ENCODE measurements at places on chromosomes 2 and 18.

GRCh38 chr2:45872211-45872610 is 220.7 kb downstream of the PRKCE start:
- no peak for DNase-seq

DNA sequence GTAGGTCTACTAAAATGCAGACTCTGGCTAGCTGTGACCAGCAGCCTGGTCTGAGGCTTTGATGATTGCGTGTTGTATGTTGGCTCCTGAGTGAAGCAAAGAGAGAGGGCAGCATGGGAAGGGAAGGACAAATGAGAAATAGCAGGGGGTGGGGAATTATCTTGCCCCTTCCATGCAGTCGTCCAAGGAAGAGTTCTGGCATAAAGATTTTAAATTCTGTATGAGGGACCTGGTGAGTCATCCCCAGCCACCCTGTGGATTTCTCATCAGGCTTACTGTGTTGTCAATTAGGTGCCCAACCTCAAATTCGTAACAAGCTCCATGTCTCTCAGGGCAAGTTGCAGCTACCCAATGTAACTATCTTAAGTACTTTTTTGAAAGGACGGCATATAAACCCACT is 72.1 kb upstream of the NOSTRIN start:
- DNase-seq = no peak

GRCh38 chr18:9535430-9535991 is 60.2 kb downstream of the RALBP1 start:
- DNase-seq = peak; percentile 91

GRCh38 chr2:124607679-124608078 is 582.6 kb downstream of the CNTNAP5 start:
- no peak for DNase-seq

GRCh38 chr2:10400568-10400977 is 47.6 kb downstream of the ODC1 start:
- no peak for DNase-seq

GRCh38 chr2:190065839-190066238 is 3.3 kb upstream of the MSTN start:
- no peak for DNase-seq

- DNase-seq = peak; percentile 96
Observed at GRCh38 chr2:38092196-38092902, 16.4 kb upstream of the CYP1B1 start.

DNA sequence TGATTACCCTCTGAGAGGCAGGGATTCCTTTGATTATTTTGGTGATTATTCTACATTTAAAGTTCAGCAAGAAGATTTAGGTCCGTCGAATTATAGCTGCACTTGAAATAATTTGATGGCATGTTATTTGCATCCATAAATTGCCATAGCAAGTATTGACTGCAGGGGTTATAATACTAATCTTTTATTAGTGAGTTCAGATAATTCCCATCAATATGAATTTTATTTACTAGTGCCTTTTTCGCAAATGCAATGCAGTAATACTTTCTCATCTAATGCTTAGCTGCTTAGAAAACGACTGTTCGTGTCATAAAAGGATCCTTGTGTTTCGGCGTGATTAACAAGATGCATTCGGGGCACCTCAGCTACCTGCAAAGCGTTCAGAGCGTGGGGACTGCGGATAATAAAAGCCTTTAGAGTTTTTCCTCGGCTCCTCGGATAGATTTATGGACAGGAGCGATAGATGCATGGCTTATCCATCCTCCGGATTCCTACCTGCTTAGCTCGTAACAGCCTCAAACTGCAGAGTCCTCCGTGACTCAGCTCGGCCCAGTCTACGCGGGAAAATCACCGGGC is 2.5 kb upstream of the GBX2 start:
- DNase-seq = no peak

DNA sequence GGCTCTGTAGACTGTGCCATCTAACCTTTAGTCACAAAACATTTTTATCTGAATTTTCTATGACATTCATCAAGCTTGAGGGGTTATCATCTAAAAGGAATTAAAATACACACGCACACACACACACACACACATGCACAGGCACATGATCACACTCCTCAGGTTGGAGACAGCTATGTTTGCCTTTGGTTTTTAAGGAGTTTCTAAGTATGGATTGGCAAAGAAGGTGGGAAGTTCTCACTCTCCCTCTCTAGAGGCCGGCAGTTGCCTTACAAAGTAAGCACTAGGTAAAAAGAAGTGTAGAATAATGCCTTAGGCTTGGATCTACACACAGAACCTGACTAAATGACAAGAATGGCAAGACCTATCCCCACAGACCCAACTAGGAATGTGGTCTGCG is 437.1 kb downstream of the ZEB2 start:
- DNase-seq = no peak

GRCh38 chr2:10089565-10090190 is 9.5 kb upstream of the CYS1 start:
- DNase-seq = no peak

GRCh38 chr2:26067186-26067974 is 33.5 kb downstream of the RAB10 start:
- no peak for DNase-seq

DNA sequence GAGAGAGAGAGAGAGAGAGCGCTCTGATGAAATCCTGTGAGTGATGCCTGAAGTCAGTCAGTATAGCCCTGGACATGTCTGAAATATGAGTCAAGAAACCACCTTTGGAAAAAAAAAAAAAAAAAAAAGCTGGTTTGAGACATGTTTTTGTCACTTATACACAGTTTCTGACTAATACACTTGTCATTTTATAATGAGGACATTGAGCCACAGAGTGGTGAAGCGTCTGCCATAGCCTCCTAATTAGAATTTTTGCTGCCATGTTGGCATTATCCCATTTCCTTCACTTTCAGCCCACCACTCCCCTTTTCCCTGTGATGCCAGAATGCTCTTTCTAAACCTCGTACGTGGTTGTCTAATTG is 15.7 kb upstream of the MYO3B start:
- no peak for DNase-seq

- no peak for DNase-seq
Observed at GRCh38 chr2:113257516-113258264, 21.0 kb downstream of the PAX8 start.

GRCh38 chr2:145635706-145636427 is 1115.9 kb upstream of the ZEB2 start:
- no peak for DNase-seq

- DNase-seq = no peak
Observed at GRCh38 chr2:238649123-238649522, 198.8 kb upstream of the TWIST2 start.

GRCh38 chr18:46341986-46342525 is 237.9 kb downstream of the HAUS1 start:
- no peak for DNase-seq

- no peak for DNase-seq
Observed at GRCh38 chr2:127608061-127609030, 37.6 kb upstream of the GPR17 start.

GRCh38 chr2:145558617-145559350 is 1038.9 kb upstream of the ZEB2 start:
- DNase-seq = no peak

- no peak for DNase-seq
Observed at GRCh38 chr18:24819141-24819890, 358.9 kb downstream of the HRH4 start.

GRCh38 chr18:22822024-22822423 is 111.1 kb upstream of the RBBP8 start:
- DNase-seq = no peak

DNA sequence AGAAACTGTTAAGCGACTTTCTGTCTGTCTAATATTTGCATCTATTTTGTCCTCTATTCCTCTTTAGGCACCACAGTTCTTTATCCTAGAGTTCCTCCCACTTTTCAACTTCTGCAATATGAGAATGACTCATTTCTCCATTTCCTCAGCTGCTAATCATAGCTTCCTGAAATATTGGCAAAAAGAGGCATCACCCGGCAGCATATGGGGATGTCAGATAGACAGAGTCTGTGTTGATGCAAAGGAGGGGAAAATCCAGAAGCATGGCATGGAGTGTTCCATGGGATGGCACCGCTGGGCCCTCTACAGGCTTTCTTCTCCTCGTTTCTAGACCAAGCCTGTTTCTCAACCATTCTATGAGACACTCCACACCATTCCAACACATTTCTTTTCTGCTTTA is 93.4 kb downstream of the DOCK10 start:
- DNase-seq = no peak

DNA sequence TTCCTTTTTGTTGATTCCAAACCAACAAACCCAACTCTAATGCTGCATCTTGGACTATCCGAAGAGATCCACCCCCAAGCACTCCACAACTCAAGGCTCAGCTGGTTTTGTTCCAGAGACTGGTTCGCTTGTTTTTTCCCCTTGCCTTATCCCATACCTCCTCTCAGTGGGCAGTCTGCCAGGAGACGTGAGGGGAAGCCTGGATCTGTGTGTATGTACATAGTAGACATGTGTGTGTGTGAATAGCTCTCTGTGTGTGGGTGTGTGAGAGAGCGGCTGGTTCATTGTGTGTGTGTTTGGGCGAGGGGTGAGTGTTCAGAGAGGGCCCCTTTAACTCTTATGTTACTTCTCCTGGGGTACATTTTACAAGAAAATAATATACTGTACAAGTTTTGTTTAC is 94.4 kb downstream of the NRP2 start:
- no peak for DNase-seq

DNA sequence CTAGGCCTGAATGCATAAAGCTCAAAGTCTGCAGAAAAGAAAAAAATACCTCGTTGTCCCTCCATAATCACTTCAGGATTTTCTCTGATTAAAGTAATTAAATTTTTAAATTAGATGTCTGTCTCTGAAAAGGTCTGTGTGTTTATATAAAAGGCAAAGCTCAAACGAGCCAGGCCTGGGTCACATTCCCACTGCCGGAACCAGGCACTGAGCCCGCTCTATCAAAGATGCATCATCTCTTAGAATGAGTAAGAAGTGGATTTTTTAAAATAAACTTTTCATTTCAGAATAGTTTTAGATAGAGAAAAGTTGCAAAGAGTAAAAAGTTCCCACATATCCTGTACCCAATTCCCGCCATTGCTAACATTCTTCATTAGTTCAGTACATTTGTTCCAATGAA is 202.1 kb upstream of the KYNU start:
- no peak for DNase-seq

- DNase-seq = no peak
Observed at GRCh38 chr2:32425719-32426141, 68.9 kb downstream of the BIRC6 start.

GRCh38 chr18:27583466-27583865 is 398.4 kb upstream of the CHST9 start:
- no peak for DNase-seq

- DNase-seq = no peak
Observed at GRCh38 chr2:23616630-23617029, 231.7 kb downstream of the KLHL29 start.

DNA sequence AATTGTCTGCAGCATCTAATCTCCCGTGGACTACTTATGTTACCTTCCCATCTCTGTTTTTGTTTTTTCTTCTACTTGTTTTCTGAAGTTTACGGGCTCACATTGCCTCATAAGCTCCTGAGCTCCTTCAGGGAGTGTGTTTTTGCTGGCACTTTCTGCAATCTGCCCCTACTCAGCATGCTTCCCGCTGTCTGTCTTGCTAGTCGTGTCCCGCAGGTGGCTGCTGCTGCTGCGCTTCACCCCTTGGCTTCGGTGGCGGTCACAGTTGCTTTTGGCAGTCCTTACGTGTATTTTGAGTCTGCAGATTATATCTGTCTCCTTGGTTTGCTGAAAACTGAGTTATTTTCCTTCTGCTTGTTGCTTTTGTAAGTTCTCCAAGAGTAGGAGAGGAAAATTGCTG is 37.3 kb downstream of the FER1L5 start:
- no peak for DNase-seq

Data from AG09309 (cell line).